Cerebellar nuclear complex (tissue), 1 donor: ENCODE measurements at places on chromosomes 16 and 17.

DNA sequence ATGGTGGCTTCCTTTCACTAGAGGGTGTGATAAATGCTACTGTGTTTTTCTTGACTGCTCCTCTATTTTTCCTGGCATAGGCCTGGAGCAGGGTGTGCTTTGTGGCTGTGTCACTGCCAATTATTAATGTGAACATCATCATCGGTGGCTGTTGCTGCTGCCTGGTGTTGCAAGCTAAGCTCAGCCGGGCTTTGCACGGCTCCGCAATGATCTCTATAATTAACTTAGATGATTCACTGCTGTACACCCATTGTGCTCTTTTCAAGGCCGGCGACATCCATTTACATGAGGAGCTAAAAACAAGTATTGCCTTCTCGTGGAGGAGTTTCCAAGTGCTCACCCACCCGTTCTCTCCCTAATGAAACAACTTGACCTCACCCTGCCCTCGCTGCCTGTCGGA, 160.1 kb upstream of the IRX3 start:
- no peak for DNase-seq

DNA sequence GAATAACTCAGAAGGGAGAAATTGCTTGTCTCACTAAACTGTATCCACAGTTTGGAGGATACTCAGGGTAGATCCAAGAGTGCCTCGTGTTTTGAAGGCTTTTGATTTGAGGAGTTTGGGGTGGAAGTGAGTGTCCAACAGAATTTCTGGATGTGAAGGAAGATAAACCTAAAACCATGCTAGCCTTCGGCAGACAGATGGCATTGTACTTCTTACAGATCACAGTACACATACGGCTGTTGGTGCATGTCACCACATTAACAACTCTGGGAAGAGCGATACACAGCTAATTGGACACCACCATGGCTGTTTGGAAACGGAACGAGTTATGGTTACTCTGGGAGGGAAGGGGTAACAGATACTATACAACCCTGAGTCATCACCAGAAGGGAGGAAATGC, 420.4 kb downstream of the GRIN2A start:
- DNase-seq: no peak

DNA sequence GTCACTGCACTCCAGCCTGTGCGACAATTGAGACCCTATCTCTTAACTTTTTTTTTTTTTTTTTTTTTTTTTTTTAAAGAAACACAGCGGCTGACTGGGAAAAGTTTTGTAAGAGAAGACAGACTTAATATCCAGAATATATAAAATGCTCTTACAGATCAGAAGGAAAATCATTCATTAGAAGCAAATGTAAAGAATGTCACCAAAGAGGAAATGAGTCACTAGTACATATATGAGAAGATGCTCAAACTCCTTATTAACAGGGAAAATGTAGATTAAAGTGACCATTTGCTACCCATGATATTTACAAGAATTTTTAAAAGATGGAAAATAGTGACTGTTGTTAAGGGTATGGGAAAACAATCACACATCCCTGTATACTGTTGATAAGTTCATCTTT, 48.9 kb downstream of the RABEP1 start:
- DNase-seq: no peak

- no peak for DNase-seq
These were observed 3.6 kb downstream of the TEX2 start for GRCh38 chr17:64259426-64259825.

- DNase-seq: no peak
These were observed 378.0 kb downstream of the SLC39A11 start for GRCh38 chr17:72714357-72714966.
